ENCODE measurements at places on chromosomes 1 and 21.

DNA sequence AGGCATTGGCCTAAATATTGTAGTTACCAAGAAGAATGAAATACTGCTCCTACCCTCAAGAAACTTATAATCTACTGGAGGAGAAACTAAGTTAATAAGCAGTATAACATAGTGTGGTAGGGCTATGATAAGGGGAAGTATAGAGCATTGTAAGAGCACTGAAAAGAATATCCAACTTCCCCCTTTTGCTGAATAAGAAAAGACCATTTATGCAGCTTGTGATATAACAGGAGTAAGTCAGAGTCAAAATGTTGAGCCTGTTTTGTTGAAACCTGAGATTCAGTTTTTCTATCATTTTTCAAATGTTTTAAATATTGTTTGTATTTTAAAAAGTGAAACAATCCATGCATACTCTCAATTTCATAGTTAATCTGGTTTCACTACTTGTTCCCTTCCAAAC is 48.3 kb upstream of the FCRL4 start:
- DNase-seq = no peak

- DNase-seq = no peak
Measured at GRCh38 chr1:4362314-4363044, 291.9 kb upstream of the AJAP1 start.

DNA sequence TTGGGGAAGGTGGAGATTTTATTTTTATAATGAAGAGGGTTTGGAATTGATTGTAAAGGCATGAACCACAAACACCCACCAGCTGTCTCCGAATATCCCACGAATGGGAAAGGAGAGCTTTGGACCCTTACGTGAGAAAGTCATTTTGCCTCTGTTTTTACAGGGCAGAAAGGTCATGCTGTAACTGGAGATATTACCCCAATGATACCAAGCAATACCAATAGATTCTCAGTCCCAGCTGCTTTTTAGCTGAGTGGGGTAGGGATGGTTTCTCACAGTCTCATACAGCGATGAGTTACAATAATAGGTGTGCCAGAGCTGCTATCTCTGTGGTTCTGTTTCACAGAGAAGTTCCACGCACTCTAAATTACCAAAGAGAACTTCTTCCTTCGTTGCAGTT is 8.8 kb upstream of the F3 start:
- no peak for DNase-seq

DNA sequence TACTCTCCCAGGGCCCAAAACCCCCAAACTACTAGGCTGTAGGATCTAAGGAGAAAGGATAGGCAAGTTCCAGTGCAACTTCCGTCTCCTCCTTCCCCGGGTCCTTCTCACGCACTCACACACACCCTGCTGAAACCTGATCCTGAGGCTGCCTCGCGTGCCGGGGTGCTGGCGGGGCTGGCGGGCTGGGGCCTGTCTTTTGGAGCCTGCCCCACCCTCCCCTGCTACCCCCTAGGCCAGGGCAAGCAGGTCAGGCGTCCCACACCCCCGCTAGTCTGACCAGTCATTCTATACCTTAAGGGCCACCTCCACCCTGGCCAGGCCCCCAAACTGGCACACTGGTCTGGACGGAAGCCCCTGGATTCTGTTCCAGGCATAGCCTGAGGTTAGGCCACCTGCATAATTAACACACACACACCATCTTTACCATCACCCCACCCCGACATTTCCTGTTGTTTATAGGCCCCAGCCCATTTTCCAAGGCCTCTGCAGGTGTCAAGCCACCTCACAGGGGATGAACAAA is 48.3 kb upstream of the ARTN start:
- DNase-seq = no peak

DNA sequence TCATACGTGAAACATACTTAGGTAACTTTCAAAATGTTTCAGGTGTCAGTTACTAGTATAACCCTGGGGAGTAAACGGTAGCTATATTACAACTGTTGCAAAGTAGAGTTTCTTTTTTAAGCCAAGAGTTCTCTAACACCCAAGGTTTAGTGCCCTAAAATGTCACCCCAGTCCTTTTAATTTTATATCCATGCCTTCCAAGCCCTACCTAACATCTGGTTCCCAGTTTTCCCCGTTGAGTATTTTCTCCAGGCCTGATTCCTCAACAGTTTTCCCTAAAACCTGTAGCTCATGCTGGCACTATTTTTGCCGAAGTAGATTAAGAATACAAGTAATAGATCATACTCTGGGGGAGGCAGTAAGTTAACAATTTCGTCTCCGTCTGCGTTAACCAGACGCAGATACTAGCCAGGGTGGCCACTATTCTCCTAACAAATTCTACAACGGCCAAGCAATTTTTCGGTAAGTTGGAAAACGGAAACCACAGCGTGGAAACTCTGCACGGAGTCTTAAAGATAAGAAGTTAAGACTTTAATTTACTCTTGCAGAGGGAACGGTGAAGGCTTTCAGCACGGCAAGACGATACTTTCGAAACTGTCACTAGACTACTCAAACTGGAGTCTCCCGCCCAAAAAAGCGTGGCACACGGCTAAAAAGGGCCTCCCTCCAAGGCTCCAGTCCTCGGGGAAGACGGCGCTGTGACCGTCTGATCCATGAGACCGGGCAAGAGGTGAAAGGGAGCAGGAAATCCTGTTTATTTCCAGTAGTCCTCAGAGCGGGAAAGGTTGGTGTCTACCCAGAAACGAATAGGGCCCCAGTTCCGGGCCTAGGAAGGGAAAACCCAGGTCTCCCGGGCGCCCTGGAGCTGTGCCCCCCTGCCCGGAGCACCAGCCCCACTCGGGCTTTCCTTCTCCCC is 945 bp downstream of the SRSF4 start:
- peak; percentile 8 for DNase-seq

GRCh38 chr1:154264454-154264853 is 8.0 kb upstream of the HAX1 start:
- DNase-seq = no peak

GRCh38 chr1:15399710-15400109 is 10.0 kb upstream of the EFHD2 start:
- peak; percentile 38 for DNase-seq

DNA sequence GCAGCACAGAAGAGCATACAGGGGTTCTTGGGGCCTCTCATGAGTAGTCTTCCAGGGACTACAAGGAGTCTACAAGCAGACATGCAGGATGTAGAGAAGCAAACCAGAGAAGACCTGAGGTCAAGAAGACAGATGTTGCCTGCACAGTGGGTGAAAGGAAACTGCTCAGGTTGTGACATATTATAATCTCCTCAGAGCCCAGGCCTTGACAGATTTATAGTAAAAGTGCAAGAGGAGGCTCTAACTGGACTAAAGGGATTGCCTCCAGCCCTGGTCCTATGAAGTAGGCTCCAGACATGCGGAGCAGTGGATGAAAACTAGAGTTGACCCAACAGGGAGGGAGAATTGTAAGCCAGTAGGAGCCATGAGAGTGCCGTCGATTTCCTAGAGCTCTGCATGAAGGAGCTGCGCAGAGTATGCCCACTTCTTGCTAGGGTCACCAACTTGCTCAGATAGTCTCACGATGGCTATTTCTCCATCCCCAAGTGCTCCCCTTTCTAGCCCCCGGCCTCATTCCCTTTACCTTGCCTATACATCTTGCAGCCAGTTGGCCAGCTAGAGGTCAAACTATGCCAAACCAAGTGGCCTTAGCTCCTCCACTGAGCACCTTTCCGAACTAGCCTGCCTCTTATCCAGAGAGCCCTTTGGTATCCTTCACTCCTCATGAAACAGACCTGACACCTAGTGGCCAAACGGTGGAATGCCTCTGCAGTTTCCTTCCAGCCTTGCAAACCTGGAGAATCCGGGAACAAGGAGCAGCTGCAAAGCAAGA is 36.2 kb upstream of the IPO9 start:
- peak; percentile 69 for DNase-seq

DNA sequence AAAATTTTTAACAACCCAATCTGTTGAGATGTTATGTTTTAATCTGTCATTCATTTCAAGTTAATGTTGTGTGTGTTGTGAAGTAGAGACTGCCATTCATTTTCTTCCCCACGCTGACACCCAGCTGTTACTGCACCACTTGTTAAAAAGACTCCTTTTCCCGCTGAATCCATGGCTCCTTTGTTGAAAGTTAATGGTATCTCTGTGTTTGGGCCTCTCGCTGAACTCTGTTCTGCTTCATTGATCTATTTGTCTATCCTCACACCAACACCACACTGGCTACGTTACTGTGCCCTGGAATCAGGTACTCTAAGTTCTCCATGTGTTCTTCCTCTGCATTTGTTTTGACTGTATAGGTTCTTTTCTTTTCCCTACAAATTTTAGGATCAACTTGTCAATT is 58.2 kb downstream of the PDE9A start:
- no peak for DNase-seq

- no peak for DNase-seq
Measured at GRCh38 chr1:89631816-89632656, 884 bp upstream of the LRRC8C start.

- DNase-seq = peak; percentile 51
Measured at GRCh38 chr1:222911866-222912265, 97.0 kb downstream of the DISP1 start.

GRCh38 chr21:46054451-46054881 is 43.4 kb upstream of the COL6A2 start:
- peak; percentile 30 for DNase-seq

DNA sequence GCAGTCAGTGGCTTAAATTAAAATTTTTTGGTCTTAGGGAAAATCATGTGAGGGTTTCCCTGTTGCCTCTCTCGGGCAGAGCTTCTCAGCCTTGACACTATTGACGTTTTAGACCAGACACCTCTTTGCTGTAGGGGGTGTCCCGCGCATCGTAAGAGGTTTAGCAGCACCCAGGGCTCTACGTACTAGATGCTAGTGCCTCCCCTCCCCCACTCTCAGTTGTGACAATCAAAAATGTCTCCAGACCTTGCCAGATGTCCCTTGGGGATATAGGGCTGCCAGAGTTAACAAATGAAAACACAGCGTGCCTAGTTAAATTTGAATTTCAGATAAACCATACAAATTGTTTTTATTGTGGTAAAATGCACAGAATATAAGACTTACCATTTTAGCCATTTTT is 293.3 kb downstream of the DISC1 start:
- no peak for DNase-seq

- DNase-seq = no peak
Measured at GRCh38 chr1:27504588-27505419, 14.8 kb upstream of the WASF2 start.

- DNase-seq = no peak
Measured at GRCh38 chr1:155017946-155018316, 15.3 kb downstream of the ZBTB7B start.

- no peak for DNase-seq
Measured at GRCh38 chr1:210691039-210691610, 362.4 kb downstream of the HHAT start.

DNA sequence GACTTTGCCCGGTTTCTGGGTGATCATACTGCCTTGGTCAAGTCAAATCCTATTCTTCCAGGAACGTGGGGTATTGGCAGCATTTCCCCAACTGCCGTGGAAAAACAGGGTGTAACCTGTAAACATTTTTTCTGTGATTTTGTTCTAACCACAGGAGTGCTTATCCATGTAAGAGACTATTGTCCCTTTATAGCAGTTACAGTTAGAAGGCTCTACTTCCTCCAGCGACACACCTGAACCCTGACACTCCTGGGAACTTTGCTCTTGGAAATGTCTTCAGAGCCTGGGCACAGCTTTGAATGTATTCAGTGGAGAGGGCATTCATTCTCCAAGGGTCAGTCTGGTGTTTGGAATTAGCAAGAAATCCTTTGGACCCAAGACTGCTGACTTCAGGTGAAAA is 26.4 kb upstream of the ARHGEF10L start:
- no peak for DNase-seq

GRCh38 chr1:23825762-23826522 is 713 bp upstream of the HMGCL start:
- DNase-seq = no peak

GRCh38 chr1:178344513-178345091 is 152.2 kb downstream of the CLEC20A start:
- peak; percentile 82 for DNase-seq

- DNase-seq = no peak
Measured at GRCh38 chr1:82044111-82044510, 243.4 kb downstream of the ADGRL2 start.

DNA sequence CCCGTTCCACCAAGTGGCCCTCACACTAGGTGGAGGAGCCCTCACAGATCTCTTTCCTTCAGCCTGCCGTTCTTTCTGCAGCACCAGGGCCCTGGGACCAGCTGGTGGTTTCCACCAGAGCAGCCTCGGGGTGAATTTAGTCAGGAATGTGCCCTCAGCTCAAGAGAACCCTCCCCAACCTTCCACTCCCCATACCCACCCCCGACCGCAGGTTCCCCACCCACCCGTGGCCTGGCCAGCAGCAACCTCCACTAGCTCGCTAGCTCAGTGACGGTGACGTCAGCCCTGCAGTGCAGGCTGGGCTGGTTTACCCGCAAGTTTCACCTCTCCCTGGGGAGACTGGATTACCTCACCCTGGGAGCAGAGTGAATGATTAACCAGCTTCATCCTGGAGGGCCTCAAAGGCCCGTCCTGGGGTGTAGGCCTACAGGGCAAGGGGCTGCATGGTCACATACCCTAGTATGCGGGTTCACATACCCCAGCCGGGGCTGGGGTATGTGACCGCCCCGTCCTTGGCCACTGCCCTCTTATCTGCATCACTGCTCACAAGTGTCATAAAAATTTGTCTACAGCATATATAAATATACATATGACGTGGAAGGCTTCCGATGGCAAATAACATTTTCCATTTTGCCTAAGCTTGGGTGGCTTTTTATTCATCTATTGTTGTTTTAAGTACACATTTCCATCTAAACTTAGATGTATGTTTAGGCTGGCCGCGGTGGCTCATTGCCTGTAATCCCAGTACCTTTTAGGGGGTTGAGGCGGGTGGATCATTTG is 24.5 kb downstream of the ELF3 start:
- peak; percentile 99 for DNase-seq

DNA sequence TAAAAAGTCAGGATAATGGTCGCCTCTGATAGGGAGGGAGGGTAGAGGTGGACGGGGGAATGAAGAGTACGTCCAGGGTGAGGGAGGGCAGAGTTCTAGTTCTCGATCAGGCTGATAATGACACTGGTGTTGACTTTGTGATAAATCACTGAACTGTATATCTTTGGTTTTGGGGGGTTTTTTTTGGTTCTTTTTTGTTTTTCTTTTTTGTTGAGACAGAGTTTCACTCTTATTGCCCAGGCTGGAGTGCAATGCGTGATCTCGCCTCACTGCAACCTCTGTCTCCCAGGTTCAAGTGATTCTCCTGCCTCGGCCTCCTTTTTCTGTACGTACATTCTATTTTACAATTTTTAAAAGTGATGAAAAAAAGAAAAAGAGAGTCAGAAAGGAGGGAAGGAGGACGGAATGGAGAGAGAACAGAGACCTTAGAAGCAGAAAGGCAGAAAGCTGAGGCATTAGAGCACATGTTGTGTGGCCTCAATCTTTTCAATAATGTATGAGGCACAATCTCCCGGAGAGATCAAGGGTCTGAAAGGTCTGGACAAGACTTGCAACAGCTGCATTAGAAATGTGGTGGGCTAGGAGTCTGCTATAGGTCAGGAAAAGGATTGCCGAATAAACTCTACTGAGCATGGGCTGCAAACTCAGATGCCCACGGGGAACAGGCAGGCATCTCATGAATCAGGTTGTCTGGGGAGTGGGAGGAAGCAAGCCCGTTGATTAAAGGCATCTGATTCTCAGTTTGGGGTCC is 174.8 kb downstream of the TOMM20 start:
- no peak for DNase-seq

Measured in NCI-H226 (cell line).